ENCODE measurements at places on chromosomes 2 and 18.

- DNase-seq = no peak
These were observed 539.4 kb upstream of the CDH2 start for GRCh38 chr18:28716338-28716737.

DNA sequence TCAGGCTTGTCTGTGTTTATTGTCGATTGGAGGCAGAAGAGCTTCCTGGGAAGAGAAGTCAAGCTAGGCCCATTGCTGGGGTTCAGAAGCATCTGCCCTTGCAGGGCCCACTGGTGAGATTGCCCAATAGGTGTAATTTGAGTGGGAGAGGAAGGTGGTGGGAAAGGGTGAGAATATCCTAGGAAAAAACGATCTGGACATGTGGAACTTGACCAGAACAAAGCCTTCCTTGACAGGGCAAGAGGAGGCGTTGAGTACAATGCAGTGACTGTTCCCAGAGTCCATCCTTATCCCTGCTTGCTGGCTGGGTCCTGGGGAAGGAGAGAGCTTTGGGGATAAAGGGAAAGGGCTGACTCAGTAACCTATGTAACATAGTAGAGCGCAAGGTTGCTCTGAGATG lies 27.1 kb downstream of the NABP1 start:
- no peak for DNase-seq

GRCh38 chr2:105749583-105750400 lies 5.1 kb downstream of the NCK2 start:
- DNase-seq = no peak

DNA sequence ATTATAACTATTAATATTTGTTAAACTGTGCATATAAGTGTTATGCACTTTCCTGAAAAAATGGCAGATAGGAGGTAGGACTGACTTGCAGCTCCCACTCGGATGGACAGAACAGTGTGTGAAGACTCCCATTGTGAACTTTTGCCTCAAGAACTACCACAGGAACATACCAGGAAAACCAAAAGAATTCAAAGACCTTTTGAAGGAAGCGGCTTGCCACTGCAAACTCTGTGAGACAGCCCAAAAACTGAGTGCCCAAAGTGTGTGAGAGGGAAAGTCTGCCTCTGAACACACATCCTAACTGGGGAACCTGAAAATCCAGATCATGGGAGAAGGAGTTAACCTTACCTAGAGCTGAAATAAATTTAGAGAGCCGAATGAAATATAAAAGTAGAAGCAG lies 171.0 kb downstream of the ZBTB7C start:
- no peak for DNase-seq

DNA sequence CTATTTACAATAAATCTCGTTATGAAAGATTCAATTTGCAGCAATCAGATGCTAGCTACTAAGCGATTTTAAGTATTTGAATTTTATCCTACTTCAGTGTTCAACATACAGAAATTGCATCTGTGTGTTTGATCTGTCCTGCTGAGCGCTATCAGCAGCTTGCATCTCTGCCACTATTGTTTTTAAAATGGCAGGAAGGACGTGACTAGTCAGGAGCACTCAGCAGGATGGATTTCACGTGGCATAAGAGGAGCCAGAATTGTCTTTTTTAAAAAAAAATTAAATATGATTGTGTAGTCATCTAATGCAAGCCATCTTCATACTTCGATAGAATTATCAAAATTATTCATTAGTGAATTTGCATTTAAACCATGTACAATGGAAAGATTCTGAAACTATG lies 2.8 kb upstream of the KLHL14 start:
- DNase-seq = no peak

DNA sequence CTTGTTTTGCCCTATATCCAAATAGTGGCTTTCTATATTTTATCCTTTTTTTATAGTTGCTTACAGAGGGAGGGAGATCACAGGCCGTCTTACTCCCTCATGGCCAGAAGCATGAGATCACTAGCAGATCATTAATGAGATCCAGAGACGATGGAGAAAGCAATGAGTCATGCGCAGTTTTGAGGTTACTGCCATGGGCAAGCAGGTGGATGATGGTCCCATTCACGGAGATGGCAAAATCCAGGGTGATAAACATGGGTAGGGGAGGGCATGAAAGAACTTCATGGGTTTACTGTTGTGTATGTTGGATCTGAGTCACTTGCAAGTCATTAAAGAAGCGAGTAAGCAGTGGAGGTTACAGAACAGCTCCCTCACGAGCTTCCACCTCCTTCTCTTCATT lies 60.4 kb downstream of the C18orf63 start:
- DNase-seq = no peak

DNA sequence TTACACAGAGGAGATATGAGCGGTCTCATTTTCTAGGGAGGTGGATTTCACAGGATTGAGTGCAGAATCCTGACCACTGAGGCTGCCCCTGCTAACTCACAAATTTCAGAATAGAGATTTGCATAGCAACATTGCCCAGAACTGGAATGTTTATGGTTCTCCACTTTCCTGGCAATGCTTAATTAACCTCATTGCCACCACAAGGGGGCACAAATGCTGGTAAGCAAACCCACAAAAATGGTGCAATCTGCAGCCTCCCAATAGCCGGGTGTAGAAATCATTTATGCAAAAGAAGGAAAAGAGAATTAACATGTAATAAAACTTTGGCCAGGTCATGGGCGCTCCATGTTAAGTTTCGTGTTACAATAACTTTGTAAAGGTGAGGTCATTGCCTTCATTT lies 112.4 kb downstream of the CYRIA start:
- no peak for DNase-seq

DNA sequence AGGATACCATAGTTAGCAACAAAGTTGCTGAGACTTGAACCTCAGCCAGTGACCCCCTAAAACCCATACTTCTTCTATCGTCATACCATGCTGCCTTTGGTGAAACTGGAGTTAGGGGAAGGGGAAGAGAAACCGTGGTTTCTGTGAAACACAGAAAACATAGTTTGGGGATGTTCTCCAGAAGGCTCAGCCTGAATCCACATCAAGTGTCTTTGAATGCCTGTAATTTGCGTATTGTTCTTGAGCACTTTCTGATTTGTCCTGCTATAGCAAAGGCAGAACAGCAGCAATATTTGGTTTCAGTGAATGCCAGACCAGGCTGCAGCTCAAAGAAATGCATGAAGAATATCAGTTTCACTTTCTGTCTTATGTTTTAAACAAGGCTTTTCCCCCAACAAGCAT lies 258.7 kb downstream of the TTC32 start:
- DNase-seq = no peak

DNA sequence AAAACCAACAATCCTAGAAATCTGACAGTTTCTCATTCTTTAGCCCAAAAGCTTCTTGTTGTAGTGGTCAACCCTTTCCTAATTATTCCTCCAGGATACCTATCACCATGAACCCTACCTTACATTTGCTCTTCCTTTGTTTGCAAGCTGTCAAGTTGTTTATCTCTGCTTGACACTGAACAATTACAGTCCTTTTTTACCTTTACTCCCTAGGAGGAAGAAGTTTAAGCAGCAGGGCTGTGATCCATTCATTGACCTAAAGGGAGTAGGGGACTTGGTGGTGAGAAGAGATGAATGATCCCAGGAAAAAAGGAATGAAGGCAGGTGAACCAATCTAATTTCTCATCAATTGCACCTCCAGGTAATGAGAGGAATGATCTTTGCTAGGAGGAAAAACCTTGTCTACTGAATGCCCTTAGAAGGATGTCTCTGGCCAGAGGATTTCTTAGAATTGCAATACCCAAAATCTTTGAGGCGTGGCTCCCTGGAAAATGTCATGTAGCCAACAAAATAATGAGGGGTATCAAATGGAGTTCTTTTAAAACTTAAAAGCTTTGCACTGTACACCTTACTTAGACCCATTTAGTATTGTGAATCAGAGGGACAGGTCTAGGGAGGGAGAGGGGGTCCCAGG lies 47.7 kb downstream of the MREG start:
- DNase-seq = no peak

GRCh38 chr2:11910971-11911370 lies 164.5 kb downstream of the LPIN1 start:
- DNase-seq = no peak

- DNase-seq = no peak
These were observed 339.3 kb downstream of the LRP1B start for GRCh38 chr2:141791521-141791920.

- DNase-seq = peak; percentile 54
These were observed 11.5 kb downstream of the GPR55 start for GRCh38 chr2:230913406-230914143.

GRCh38 chr2:112005406-112006075 lies 49.5 kb upstream of the TMEM87B start:
- no peak for DNase-seq

DNA sequence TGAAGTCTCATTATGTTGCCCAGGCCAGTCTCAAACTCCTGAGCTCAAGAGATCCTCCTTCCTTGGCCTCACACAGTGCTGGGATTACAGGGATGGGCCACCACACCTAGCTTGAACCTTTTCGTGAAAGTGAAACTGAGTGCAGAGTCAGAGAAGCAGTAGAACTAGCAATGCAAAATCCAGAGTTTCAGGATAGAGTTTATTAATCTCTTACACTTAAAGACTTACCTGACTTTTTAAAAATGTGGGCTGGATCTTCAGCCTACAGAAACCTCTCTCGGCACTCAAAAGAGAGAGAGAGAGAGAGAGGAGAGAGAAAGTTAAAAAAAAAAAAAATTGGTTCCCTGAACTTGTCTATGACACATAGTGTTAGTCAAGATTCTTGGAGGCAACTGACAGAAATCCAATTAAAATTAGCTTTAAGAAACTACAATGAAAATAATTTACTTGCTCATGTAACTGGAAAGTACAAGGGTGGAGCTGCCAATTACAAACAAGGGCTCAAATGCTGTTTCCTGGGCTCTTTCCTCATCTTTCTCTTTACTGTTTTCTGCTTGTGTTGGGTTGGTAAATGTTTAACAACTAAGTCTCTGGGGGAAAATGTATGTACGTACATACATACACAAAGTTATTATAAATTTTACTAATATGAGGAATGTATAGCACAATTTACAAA lies 98.1 kb upstream of the CERS6 start:
- no peak for DNase-seq

DNA sequence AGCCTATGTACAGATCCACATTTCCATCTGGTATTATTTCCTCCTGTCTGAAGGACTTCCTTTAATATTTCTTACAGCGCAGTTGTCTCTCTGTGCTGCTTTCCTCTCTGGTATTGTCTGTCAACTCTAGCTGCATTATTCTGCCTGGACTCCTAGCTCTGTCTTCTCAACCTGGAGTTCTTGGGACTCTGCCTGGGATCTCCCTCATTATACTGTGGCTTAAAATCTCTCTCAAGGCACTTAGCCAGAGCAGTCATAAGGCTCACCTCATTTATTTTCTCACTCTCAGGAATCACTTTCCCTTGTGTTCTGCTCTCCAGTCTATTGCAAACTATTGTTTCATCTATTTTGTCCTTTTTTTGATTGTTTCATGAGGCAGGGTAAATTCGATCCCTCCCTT lies 850.4 kb downstream of the ERBB4 start:
- no peak for DNase-seq

DNA sequence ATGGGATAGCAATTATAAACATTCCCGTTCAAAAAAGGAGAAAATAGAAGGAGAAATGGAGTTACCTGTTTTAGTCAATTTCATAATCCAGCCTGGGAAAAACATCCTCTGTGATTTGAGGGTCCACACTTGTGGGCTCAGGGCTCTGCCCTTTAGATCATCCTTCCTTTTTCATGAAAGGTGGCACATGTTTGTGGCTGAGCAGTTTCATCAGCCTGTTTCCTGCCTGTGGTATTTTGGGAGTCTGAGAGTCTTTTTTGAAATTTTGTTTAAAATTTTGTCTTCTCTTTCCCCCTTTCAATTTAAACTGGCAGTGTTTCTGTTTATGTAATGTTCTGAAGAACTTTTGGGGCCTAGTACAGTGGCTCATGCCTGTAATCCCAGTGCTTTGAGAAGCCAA lies 84.0 kb downstream of the KIAA1328 start:
- no peak for DNase-seq

GRCh38 chr18:9058406-9058805 lies 44.1 kb upstream of the NDUFV2 start:
- no peak for DNase-seq

DNA sequence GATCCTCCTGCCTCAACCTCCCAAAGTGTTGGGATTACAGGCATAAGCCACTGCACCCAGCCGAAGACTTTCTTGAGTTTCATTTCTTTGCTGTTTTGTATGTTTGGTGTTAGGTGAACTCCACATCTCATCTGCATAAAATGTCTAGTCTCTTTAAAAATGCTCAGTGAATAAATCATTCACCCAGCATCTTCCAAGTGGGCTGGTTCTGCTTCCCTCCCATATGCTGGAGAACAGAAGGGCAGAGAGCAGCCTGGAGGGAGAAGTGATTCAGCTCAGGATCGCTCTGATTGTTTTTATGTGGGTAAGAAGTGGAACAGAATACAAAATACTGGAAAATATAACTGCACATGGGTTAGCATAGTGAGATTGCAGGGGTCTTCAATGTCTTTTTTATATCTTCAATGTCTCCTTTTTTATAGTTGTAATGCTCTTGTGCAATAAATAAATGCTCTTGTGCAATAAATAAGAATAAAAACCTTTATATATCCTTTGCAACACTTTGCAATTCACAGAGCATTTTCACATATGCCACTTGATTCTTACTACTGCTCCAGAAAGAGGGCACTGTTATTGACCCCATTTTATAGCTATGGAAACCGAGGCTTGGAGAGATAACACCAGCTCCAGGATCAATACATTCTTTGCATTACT lies 253.0 kb upstream of the NCKAP5 start:
- no peak for DNase-seq

DNA sequence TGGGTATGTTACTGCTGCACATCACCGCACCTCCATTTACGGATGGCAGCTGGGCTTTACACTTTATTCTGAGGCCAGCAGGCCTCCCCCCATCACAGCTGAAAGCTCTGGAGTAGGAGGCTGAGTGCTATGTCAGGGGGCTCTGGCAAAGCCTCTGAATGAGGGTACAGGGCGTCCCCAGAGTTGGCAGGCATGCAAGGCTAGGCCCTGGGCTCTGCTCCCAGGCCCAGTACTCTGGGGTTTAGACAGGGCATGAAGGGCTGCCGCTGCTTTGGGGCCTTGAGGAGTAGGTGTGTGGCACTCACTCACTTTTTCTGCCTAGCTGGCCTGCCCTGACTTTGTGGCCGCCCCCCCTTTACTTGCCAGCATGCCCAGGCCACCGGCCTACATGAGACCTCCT lies 90.8 kb downstream of the WDSUB1 start:
- DNase-seq = no peak

DNA sequence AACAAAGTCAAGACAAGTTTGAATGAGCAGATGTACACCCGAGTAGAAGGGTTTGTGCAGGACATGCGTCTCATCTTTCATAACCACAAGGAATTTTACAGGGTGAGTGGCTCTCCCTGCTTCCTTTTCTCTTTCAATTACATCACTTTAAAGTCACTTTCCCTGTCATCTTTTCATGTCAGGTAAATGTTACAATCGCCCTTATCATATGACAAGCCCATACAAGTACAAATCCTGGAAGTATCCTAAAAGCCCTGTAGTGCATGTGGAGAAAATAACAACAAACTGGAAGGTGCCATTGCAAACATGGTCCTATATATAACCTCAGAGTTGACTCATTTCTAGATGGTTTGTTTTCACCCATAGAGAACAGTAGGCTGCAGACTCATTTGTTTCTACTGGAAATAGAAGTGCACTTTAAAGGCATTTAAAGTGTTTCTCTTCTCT lies 126.0 kb downstream of the SP100 start:
- no peak for DNase-seq

GRCh38 chr2:217725409-217725808 lies 277.4 kb downstream of the TNS1 start:
- DNase-seq = no peak

- peak; percentile 39 for DNase-seq
These were observed 72.1 kb upstream of the MAP4K4 start for GRCh38 chr2:101625387-101625786.

GRCh38 chr2:157477919-157478318 lies 34.0 kb upstream of the CYTIP start:
- no peak for DNase-seq

- DNase-seq = no peak
These were observed 175.3 kb downstream of the CLIP4 start for GRCh38 chr2:29290293-29291047.

Measured in CD4-positive, alpha-beta T cell treated with Interferon gamma for 1 hour (primary cell).